Stimulated activated CD4-positive, alpha-beta T cell treated with anti-CD3 and anti-CD28 coated beads, Interleukin-1b, Interleukin-23, amount 100 ng/mL, for 1 hour (primary cell): ENCODE measurements at places on chromosomes 3 and 15.

GRCh38 chr3:108311797-108312196 is 15.4 kb downstream of the HHLA2 start:
- no peak for DNase-seq

DNA sequence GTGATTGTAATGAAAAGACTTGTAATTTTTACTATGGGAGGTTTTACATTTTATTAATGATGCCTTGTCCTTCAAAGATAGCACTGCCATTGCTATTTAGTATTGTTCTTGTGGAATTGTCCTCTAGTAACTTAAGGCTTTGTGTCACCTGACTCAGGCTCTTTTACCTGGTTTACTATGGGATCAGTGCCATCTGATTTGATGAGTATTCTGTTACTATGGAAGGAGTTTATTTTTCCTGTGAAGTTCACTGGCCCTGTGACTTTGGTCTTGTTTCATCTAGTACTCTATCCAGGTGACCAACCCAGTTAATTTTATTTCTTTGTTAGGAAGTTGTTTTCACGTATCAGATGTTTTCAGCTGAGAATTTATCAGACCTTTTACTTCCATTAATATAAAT is 9.0 kb downstream of the MORF4L1 start:
- no peak for DNase-seq

DNA sequence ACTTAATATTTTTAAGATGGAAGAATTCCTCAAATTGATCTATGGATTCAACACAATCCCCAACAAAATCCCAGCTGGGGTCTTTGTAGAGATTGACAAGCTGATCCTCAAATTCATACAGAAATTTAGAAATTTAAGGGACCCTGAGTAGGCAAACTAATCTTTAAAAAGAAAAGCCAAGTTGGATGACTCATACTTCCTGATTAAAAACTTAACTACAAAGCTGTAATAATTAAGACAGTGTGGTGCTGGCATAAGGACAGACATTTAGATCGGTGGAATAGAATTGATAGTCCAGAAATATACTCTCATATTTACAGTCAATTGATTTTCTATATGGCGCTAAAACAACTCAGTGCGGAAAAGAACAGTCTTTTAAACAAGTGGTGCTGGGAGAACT is 11.6 kb downstream of the FAM162A start:
- DNase-seq = no peak

- DNase-seq = no peak
These were observed 148.1 kb downstream of the EEFSEC start for GRCh38 chr3:128301186-128302023.

DNA sequence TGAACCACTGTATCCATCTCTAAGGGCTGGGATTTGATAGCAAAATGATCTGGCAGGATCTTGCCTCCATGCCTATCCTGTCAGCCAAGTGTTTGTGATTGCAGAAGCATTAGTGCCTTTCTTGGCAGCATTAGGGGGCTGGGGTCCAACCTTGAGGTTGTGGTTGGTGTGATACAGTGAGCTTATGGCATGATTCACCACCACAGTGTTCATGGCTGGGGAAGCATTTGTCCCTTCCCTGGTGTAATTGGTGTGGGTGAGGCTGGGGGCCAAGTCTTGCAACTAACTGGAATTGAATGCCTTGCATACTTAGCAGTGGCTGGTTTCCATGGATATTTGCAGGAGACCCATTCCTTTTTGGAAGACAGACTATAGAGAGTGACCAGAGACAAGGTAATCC is 271.0 kb upstream of the TBL1XR1 start:
- no peak for DNase-seq

- DNase-seq = no peak
These were observed 787.7 kb downstream of the NAALADL2 start for GRCh38 chr3:175646865-175647264.

DNA sequence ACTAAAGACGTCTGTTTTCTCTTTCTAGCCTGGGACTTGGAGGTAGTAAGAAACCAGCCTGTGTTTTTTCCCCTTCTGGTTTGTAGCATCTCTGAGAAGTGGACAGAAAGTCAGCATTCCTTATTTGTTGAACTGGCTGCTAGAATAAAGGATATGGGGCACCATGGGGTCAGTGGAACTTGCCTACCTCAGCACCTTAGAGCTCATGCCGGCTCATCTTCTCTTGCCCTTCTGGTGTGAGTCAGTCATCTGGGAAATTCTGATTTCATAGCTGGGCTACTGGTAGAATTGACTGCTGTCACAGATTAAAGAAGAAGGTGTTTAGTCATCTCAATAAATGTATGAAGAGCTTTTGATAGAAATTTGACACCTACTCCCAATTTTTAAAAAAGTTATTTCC is 202.7 kb upstream of the TOPAZ1 start:
- no peak for DNase-seq

- DNase-seq = no peak
These were observed 59.8 kb upstream of the MEX3B start for GRCh38 chr15:82105451-82106215.

DNA sequence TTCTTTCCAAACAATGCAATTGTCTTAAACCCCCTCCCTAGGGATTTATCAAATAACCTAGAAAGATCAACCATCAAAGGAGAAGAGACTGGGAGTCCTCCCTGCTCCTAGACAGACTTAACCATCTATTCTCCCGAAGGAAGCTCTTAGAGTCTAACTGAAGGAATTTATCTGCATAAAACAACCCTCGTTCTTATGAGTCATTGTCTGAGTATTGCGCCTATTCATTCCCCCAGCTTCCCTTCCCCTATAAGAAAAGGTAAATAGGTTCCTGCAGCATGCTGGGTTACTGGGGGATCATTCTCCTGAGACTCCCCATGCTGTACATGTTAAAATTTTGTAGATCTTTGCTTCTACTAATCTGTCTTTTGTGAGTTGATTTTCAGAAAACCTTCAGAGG is 412.7 kb downstream of the OCA2 start:
- DNase-seq = no peak

DNA sequence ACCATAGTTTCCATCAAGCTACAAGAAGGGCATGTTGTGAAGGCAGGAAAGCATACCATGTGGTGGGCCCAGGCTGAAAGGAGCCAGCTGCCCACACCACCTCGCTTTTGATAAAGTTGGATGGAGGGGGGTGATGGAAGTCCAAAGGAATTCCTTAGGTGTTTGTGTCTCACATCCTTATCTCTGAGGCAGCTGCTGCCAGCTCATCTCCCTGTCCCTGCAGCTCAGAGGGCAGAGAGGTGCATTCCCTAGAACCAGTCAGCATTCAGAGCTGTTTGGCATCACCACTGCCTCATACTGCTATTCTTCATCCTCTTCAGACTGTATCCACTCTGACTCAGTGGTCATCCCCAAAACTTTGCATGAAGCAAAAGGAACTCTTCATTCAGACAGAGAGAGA is 141.5 kb upstream of the BFSP2 start:
- no peak for DNase-seq

DNA sequence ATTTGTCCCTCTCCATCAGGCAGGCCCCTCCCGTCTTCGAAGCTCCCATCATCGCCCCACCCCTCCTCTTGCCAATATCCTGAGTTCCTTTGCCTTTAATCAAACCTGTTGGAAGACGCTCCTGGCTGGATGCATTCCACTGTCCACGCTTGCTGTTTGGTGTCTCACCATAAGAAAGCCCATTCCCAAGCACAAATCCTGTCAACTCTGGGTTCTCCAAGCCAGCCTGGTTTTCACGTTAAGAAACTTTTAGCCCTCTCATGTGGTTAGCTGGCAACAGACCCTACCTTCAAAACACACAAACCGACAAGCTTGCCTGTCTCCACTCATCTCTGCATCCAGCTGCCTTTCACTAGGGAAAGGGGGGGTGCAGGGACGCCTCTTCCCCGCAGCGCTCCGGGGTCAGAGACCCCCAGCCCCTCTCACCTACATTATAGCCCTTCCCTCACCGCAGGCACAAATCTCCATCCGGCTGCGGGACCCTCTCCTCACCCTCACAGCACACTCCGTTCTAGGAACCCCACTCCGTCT is 1.1 kb downstream of the GORASP1 start:
- DNase-seq = no peak

DNA sequence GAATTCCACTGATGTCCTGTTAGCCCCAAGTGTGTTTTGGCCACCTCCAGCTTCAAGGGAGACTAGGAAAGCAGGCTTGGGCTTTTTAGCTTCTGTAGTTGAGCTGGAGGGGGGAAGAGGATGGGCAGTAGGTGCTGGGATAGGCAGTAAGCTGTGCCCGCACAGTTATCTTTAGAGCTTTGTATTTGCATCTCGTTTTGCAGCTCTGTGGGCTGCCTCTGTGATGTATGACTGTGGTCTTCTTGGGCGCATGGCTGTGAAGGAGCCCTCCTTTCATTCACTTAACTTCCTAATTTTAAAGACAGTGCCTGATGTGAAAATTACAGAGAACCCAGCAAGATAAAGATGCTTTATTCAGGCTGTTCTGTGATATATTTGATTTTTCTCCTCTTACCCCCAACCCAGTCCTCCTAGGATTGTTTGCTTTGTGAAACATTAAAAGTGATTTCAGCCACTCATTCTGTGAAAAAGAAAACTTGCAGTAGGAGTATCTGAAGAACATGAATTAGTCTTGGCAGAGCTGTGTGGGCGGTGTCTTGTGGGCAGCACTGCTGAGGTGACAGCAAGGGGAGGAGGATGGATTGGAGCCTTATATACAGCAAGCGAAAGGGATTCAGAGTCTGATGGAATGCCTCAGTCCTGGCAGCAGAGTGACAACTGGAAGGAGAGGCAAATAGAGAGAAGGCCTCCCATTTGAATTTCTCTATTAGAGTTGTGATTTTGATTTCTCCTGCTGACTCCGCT is 74.3 kb downstream of the LARS2 start:
- DNase-seq = no peak

GRCh38 chr3:38371541-38372213 is 25.1 kb downstream of the XYLB start:
- no peak for DNase-seq
